ENCODE measurements at places on chromosomes 5 and 9.
A peak's percentile ranks its signal among the peaks of the same experiment; 100 is the strongest.

DNA sequence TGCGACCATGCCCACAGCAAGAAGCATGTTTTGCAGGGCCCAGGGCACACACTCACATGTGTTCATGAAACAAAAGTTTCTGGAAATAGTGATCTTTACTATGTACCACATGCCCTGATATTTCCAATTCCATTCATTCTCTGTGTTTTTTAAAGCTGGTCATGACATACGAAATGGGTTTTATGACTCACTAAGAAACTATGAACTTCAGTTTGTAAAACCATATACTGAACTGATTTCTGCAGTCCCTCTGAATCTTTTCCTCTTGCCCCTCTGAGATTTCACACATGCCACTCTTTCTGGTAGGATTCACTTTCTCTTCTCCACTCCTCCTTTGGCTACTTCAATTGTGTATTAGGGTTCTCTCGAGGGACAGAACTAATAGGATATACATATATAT lies 416.1 kb upstream of the TRPC7 start:
- DNase-seq: no peak

DNA sequence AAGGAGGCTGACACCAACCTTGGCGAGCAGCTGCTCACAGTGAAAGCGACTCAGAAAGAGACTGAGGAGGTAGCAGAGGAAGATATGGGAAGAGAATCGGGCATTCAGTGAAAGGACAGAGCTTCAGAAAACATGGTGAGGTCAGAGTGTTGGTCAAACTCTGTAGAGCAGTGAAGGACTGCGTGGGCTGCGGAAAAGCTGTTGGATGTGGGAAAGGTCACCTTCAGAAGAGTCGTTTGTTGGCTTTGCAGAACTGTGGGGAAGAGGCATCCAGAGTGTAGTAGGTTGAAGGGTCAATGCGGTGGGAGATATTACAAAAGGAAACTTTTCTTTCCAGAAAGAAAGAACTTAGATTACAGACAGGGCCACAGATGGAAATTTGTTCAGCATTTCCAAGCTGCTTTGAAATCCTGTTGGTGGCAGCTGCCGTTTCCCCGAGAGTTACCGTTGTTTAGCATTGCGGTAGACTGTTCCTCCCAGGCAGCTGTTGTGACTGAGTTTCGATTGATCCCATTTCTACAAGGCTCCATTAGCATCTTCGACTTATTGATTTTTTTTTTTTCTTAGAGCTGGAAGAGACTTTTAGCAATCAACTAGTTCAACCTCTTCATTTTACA lies 58.3 kb upstream of the AFAP1L1 start:
- no peak for DNase-seq

- DNase-seq: no peak
Observed at GRCh38 chr9:123353041-123353440, 3.0 kb upstream of the CRB2 start.

DNA sequence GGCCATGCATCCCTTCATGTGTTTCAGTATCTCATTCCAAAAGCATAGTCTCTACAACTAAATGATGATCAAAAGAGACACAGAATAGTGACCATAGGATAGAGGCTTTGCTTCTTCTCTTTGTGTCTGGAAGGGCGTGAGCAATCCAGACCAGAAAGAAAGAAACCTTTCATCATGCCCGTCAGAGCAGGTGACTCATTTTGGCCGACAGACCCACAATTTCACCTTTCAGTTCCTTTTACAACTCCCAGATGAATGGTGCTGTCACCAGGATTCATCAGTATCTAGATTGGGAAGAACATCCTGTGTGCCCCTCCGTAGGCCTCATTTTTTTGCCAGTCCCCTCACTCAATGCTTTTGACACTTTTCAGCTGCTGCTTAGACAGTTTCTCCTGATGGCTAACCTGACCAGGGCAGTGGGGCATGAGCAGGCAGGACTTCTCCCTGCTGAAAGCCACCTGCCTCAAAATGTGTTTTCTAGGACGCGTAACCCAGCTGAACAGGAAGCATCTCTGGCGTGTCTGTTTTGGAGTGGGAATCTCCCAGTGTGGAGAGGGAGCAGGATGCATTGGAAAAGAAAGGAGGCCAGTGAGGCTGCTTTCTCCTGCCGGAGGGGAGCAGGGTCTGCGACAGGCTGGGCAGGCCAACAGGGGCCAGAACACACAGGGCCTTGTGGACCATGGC lies 21.2 kb downstream of the ABLIM3 start:
- DNase-seq: peak; percentile 51

DNA sequence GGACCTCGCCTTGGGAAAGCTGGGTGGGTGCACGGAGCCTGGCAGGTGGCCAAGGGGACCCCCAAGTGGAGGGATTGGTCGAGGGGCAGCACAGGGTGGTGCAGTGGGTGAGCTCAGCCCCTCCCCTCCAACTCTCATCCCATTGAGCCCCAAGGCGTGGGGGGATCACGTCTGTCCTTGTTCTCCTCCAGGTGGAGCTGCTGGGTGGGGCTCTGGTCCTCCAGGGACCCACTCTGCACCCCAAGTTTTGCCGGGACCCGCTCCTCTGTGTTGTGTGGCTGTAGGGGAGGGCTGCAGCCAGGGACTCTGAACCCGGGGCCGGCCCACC lies 3.6 kb upstream of the FUT7 start:
- DNase-seq: no peak

GRCh38 chr5:173327948-173328843 lies at the start of gene STC2:
STC2 (minus strand) TSS chr5:173328414; CDS start chr5:173328193, 221 bp downstream.
- peak; percentile 95 for DNase-seq

- no peak for DNase-seq
Observed at GRCh38 chr9:123149067-123149466, 115.6 kb downstream of the GPR21 start.

GRCh38 chr5:15737871-15738664 lies 238.1 kb downstream of the FBXL7 start:
- DNase-seq: no peak

GRCh38 chr9:37626708-37627292 lies 24.0 kb upstream of the FRMPD1 start:
- no peak for DNase-seq

DNA sequence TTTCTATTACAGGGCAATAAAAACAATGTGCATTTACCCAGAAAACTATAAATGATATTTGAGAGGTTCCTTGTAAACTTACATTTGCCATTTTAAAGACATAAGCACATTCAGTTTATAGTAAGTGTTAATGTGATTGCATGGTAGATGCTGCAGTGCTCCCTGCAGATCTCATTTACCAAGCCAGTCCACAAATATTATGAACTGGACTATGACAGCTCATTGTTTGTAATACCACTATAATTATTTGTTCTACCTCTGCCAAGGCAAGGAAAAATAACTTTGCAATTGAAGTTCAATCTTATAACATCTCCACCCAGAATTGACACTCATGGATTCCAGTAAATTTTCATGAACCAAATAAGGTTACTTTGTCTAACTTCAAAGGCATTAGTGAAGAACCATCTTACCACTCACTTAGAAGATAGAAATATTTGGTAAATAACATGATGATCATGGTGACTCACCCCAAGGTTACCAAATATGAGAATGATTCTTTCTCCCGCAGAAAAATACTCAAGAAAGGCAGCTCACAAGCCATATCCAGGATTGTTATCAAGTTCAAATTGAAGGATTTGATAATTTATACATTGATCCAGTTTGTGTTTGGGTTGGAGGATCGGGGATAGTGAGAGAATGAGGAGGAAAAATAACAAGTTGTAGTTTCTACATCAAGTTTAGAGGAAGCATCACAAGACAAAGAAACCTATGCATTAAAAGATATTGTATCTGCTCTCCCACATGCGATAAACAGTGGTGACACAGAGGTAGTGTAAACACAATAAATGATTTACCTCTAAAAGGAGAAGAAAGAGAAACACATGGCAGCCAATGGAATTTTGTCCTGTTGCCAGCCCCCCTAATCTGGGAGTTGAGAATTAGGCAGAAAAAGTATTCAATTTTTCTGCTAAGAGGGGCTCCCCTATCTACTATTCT lies 29.5 kb downstream of the CDH9 start:
- DNase-seq: no peak

GRCh38 chr9:109549386-109549785 lies 51.3 kb upstream of the PTPN3 start:
- DNase-seq: no peak

Measured in brain microvascular endothelial cell (primary cell).